ENCODE measurements at places on chromosomes 5 and 9. TPM values are rescaled to one million over a fixed set of nuclear protein-coding genes. Genes with fewer than 3 reads are reported as not detected.
A peak's percentile ranks its signal among the peaks of the same experiment; 100 is the strongest.

CEL gene
- total RNA-seq = 0.13 TPM

RALGPS1 gene
- total RNA-seq = 5.4 TPM

TPPP gene
- total RNA-seq = 8.7 TPM

CYLC2 gene
- total RNA-seq = not detected

POLR3G gene
- 0.89 TPM for total RNA-seq

SLC34A1 gene
- total RNA-seq = not detected

PDE4D gene
- total RNA-seq = 133 TPM

SPATA31C2 gene
- not detected for total RNA-seq

- no peak for DNase-seq
Observed at GRCh38 chr5:138903130-138903775, 28.1 kb upstream of the LRRTM2 start.

GRCh38 chr5:135541807-135542502 lies 6.2 kb upstream of the NEUROG1 start:
- DNase-seq = no peak

- no peak for DNase-seq
Observed at GRCh38 chr5:108543486-108543885, 161.6 kb upstream of the FBXL17 start.

GRCh38 chr9:94985649-94986048 lies 259.1 kb downstream of the AOPEP start:
- DNase-seq = no peak

DNA sequence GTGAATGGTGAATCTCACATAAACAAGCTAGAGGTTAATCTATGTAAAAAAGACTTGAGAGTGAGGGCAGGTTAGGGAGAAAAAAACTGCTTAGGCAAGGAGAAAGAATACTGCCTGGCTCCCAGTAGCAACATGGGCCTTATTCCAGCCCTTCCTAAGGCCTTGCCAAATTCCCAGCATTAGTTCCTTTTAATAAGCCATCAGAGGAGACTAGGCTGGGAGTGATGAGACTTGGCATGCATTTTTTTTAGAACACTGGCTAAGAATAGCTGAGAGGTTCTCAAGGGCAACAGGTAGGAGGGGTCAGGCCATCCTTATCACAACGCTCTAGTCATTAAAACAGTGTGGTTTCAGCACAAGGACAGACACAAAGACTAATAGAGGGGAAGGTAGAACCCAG lies 20.9 kb upstream of the ZBTB43 start:
- peak; percentile 43 for DNase-seq

DNA sequence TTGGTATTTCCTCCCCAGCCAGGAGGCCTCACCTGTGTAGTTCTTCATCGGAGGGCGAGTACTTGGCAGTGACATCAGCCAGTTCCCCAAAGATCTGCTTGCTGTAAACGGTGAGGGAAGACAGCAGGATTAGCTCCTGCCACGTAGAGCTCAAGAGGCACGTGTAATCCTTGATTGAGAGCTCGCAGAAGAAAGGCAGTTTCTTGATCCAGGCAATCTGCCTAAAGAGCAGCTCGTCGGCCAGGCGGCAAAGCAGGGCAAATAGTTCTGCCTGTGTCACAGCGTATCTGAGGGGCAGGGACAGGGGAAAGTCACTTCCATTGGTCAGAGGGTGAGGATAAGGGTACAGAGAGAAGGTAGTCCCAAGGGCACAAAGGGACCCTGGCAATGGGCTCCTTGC lies 28.6 kb upstream of the NR5A1 start:
- DNase-seq = no peak

GRCh38 chr5:166493040-166493439 lies 1798.4 kb upstream of the WWC1 start:
- DNase-seq = no peak

GRCh38 chr9:6355728-6356127 lies 27.6 kb downstream of the TPD52L3 start:
- no peak for DNase-seq

- no peak for DNase-seq
Observed at GRCh38 chr9:84513979-84514378, 155.6 kb upstream of the NTRK2 start.

DNA sequence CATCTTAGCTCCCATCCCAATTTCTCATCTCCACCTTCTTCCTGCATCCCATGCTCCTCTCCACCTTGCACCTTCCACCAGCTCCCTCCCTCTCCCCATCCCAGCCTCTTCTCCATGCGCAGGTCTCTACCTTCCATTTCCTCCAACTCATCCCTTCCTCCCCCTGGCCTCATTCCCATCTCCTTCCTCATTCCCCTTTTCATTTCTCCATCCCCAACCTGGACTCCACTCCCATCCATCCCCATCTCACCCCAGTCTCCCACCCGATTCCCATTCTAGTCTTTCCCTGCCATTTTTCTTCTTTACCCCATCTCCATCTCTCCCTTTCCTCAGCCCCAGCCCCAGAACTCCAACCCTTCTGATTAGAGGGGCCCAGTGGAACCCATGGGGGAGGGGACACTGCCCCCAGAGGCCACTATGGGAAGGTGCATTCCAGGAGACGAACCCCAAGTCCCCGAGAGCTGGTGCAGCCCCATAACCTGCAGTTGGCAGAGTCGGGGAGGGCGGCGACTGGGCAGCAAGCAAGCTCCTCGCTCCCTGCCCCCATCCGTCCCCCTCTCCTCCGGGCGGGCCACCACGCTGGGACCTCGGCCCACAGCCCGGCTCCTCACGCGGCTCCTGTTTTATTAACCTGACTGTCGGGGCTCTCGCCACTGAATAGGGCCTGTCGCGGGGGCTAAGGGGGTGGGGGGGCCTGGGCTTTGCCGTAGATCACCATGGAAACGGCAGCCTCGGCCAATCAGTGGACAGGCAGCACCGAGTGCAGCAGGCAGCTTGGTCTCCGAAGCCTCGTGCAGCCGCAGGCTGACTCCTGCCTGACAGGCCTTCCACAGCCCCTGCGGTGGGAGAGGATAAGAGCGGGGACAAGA lies 66.7 kb downstream of the PCDH1 start:
- no peak for DNase-seq

GRCh38 chr5:35803191-35803651 lies 53.5 kb upstream of the IL7R start:
- DNase-seq = no peak

GRCh38 chr9:114902786-114903524 lies 27.4 kb downstream of the TNFSF8 start:
- no peak for DNase-seq

GRCh38 chr9:105027084-105027483 lies 99.1 kb upstream of the ABCA1 start:
- DNase-seq = no peak

GRCh38 chr5:154078272-154078671 lies 39.5 kb downstream of the MFAP3 start:
- DNase-seq = no peak

GRCh38 chr5:14234204-14234603 lies 91.1 kb downstream of the TRIO start:
- DNase-seq = no peak

DNA sequence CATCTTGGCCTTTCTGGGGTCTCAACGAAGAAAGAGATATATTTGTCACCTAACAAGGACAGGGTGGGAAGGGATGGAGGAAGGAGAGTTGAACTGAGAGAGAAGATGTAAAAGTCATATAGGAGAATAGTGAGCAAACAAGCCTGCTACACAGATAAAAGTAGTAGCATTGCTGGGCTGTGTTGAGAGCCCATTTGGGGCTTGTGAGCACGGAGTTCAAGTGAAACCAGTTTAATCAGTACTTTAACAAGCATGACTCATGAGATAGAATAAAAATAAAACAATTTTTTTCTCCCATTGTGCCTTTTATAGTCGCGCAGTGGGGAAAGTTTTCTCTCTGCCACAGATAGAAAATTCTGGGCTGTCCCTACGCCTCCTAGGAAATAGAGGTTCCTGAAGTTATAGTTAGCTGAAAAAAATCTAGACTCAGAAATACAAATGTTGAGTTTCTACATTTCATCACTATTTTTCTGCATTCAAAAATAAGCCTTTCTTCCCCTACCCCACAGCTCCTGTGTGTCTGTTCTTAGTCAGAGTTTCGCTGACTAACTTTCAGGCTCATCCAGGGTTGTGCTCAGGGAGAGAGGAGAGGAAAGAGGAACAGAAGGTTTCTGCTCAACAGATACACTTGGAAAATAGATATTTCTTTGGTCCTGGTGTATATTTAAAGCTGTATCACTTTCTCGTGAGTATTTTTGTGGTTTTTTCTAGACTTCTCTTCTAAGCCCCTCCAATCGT lies 395.8 kb upstream of the ADAMTSL1 start:
- no peak for DNase-seq

GRCh38 chr9:14693251-14693861 lies at the start of gene ZDHHC21:
Gene ZDHHC21, minus strand, starts transcription at chr9:14693432. Its CDS starts 19,092 bp downstream, at chr9:14674340.
- DNase-seq = peak; percentile 33

DNA sequence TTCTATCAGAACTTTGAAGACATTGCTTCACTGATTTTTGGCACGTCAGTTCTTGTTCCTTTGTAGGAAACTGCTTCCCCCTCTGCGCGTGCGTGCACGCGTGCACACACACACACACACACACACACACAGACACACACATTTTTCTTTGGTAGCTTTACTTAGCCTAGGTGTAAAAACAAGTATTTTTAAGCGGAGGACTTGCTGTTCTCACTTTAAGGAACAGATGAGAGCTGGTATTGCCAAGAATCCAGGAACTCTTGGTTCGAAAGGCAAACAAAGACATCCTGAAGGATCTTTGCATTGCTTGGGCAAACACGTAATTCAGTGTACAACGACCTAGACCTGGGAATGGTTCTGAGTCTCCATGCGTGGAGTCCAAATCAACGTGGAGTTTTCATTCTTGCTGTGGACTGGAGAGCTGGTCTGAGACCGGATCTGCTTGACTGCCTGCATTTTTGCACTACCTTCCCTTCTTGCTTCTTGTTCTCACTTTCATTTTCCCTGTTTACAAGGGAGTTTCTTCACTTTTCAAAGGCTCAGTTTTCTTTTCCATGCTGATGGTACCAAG lies 8.2 kb downstream of the TMEM268 start:
- DNase-seq = no peak

GRCh38 chr5:109921735-109922380 lies 232.1 kb downstream of the MAN2A1 start:
- DNase-seq = no peak

DNA sequence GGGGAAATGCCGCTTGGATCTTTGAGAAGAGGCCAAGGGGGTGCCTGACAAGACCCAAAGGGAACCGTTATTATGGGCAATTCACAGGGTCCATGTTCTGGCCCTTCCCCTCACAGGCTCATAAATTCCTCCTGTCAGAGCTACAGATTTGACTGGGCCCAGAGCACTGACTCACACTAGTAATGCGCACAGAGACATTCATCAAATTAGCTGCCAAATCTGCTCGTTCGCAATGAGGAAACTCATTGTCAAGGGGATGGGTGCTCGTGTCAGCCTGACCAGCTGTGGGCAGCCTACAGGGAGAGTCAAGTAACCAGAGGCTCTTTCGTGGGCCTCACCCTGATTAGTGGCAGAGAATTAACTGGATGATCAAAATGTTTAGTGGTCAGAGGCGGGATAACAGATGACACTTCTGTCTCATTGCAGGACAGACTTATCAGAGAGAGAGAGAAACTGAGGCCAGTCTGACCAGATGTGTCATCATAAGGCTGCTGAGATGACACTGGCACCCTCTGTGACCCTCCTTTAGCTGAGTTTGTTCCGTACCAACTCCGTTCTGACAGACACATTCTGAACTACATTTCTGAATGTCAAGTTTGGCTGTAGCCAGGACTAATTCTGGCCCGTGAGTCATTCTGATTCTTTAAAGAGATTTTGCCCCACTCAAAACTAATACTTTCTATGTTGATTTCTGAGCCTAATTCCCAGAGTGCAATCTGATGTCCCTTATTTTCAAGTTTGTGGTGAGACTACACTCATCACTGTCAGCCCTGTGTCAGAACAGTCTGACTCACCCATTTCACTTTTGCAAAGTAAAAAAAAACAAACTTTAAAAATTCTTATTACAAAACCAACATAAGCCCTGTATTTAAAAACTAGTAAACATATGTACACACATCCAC lies 377.1 kb downstream of the ACTL7B start:
- DNase-seq = peak; percentile 71

- DNase-seq = no peak
Observed at GRCh38 chr9:129368444-129368978, 190.4 kb upstream of the IER5L start.

- DNase-seq = no peak
Observed at GRCh38 chr5:173712609-173713175, 96.2 kb upstream of the BOD1 start.

- DNase-seq = no peak
Observed at GRCh38 chr5:155154973-155155372, 141.4 kb downstream of the KIF4B start.

DNA sequence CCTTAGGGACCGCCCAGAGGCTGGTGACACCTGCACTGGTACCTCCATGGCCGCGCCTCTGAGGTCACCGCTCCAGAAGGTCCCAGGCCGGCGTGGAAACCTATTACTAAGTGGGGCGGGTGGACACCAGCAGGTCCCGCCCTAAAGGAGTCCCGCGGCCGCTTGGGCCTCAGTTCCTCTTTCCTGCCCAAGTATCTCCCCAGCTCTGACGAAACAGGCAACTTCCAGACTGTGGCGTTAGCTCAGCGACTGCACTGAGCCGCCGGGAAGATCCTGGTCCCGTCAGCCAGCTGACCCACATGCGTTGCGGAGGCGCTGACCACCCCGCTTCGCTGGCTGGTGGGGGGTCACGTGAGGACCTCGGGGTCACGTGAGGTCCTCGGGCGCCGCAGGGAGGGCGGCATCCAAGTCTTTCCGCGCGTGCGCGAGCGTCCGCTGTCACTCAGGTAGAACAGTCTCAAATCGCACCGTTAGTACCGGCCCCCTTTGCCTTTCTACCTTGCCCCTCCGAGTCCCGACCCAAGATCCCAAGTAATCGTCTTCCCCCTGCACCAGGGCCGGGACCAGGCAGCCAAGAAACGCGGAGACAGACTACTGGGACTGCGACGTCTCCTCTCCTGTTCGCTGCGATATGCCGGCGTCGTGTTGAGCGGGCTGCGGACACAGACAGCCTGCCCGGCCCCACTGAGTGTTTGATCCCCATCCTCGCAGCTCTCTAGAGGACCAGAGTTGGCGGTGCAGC lies 53.7 kb upstream of the KDM4C start:
- DNase-seq = peak; percentile 51

DNA sequence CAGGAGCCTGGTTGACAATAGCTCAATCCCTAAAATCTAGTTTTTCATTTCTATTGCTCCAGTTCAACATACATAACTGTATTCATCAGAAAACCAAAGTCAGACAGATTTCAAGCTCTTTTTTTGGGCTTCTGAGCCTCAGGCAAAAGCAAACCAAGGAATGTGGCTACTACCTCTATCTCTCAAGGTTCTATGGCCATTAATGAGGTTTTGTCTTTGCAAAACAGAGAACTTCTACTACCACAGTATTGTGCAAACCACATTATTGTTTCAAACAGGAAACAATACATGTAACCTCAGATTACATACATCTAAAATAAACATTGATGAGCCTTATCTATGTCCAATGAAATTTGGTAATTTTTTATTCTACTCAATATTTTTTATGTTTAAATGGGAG lies 35.5 kb upstream of the FTMT start:
- DNase-seq = no peak

Measured in gastrocnemius medialis (tissue), 4 donors.